Activated CD4-positive, alpha-beta T cell treated with anti-CD3 and anti-CD28 coated beads, Interleukin-2, amount 50 U/mL, for 4 hours (primary cell): ENCODE measurements at places on chromosomes 11 and 22.

DNA sequence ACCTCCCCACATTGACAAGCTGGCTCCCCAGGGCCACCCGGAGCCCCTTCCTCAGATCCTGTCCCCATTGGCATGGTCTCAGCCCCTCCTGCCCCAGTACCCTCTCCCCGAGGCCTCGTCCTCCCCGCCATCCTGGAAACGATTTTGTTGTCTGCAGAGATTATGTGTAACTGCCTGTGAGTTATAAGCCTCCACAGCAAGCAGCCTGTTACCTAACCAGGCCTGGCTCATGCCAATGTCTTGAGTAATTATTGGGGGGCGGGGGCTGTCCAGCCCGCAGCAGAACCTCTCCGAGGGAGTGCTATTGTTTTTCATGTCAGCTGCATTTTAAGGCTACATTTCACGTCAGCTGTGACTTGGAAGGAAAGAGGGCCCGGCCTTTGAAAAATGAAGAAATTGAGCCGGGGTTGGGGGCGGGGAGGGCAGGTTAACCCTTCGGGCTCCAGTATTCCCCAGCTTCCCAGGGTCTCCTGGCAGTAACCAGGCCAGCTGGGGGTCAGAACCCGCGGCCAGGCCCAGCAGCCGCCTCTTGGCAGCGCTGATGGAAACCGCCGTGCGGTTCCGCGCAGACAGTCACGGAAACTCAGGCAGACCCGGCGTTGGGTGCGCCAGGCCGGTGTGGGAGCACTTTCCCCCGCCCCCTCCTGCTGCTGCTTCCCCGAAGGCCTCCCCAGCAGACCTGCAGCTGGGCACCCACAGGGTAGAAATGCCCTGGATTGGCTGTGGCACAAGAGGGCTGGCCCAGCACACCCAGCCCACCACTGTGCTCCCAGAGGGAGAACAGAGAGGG is 59.5 kb downstream of the CDKN1C start:
- DNase-seq: no peak

DNA sequence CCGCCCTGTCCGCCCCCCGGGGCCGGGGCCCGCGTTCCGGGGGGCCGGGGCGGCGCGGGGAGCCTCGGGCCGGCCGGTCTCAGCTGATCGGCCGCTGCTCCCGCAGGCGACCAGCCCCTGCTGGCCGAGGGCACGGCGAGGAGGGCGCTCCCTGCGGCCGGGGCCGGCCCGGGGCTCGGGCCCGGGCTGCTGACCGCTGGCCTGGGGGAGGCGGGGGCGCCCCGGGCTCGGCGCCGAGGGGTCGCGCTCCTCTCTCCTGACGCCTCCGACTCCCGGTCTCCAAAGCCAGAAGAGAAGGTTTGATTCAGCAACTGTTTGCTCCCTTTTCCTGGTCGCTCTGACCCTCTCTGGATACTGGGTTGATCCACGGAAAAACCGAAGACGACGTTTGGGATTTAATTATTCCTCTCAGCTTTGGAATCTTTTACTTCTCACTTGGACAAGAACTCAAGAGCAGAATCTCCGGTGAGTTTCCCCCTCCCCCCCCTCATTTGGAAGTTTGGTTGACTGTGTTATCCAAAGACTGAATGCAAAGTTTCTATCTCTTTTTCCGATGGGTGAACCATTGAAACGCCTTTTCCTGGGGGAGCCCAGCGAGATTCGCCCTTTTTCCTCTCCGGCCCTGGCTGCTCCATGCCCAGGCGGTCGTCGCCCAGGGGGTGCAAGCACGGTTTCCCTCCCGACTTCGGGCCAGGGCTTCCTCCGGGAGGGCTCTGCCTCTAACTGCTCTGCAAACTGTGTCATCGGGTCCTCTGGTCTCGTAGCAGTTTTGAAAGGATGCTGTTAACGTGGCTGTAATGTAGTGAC is 725 bp downstream of the KDM2A start:
- no peak for DNase-seq

- DNase-seq: no peak
Observed at GRCh38 chr11:64713016-64713707, 9.8 kb downstream of the NRXN2 start.

DNA sequence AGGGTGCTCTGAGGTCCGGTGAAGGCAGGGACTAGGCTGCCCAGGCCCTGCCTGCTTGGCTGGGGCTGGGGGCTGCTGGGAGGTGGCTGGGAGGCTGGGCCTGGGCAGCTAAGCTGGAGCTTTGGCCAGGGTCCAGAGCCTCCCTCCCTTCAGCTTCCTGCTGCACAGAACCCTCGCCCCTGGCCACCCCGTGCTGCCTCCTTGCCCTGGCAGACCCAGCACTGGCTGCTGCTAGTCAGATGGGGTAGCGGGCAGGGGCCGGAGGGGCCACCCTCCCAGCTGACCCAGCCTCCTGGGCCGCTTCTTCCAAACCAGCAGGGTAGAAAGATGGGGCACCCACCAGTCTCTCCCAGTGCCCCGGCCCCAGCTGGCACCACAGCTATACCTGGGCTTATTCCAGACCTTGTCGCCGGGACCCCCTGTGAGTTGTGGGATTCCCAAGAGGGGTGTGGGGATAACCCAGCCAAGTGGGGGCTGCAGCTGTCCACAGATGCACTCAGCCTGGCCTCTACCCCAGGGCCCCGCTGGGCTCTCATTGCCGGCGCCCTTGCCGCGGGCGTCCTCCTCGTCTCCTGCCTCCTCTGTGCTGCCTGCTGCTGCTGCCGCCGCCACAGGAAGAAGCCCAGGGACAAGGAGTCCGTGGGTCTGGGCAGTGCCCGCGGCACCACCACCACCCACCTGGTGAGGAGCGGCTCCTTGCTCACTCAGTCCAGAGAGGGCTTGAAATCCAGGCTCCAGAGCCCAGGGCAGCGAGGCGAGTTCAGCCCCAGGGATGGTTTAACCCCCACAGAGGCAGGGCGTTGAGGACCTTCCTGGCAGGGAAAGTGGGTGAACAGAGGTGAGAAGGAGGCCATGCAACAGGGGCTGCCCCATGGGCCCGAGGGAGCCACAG is at the start of gene SYT8:
SYT8 (plus strand) TSS at position 212 of the 892 bp plus-strand sequence; CDS start at position 328, 116 bp downstream.
- DNase-seq: no peak

- no peak for DNase-seq
Observed at GRCh38 chr11:70694371-70694770, 296.0 kb downstream of the CTTN start.

GRCh38 chr11:122754553-122755322 is 83.6 kb upstream of the CRTAM start:
- peak; percentile 24 for DNase-seq

DNA sequence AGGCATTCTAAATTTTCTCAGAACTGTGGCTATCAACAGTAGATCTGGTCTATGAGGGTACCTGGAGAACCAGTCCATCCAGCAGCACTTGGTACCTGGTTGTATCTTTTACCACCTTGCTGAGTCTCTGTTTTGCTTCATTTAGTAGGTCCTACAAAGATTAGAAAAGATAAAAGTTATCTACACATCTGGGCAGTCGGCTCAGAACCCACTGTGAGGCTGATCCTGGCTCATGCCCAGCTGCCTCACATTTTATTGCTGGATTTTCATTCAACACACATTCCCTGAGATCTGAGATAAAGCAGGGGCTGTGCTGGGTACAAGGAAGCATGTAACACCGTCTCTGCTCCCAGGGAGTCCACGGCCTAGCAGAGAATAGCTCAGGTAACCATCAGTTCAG is 27.5 kb downstream of the ATP6V1E1 start:
- no peak for DNase-seq

DNA sequence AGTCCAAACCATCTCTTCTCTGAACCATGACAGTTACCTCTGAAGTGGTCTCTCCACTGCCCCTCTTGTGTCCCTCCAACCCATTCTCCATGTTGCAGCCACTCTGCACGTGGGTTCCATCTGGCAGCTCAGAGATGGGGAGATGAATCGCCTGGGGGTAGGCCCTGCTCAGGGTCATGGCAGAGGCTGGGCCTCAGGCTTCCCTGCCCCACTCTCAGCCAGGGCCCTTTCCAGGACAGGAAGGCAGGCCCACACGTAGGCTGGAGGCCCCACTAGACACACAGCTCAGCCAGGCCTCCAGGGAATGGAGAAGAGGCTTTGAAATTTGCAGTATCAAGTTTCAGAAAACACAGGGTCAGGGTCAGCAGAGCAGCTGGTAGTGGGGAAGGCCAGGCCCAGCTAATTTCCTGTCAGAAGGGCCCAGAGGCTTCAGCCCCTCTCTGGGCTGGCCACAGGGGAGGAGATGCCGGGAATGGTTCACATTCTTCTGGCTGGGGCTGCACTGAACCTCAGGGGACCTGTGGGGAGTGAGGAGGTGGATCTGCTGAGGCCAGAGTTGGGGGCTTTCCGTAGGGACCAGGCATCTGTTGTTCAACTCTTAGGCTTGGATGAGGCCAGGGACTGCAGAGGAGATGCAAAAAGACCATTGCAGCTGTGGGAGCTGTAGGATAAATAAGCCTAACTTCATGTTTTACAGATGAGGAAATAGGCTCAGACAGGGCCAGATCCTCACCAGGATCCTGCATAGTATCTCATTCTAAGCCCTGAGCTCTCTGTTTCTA is 101.6 kb downstream of the SWAP70 start:
- DNase-seq: no peak
